Adrenal gland (tissue), 19 donors: ENCODE measurements at places on chromosomes 13 and 19.

GRCh38 chr13:46751811-46752635 is 44.9 kb downstream of the ESD start:
- no peaks in the 10 kb centered on the region for H3K36me3 ChIP-seq
- no peak overlapping the region for H3K27ac ChIP-seq
- H3K4me3 ChIP-seq, result no peak overlapping the region

DNA sequence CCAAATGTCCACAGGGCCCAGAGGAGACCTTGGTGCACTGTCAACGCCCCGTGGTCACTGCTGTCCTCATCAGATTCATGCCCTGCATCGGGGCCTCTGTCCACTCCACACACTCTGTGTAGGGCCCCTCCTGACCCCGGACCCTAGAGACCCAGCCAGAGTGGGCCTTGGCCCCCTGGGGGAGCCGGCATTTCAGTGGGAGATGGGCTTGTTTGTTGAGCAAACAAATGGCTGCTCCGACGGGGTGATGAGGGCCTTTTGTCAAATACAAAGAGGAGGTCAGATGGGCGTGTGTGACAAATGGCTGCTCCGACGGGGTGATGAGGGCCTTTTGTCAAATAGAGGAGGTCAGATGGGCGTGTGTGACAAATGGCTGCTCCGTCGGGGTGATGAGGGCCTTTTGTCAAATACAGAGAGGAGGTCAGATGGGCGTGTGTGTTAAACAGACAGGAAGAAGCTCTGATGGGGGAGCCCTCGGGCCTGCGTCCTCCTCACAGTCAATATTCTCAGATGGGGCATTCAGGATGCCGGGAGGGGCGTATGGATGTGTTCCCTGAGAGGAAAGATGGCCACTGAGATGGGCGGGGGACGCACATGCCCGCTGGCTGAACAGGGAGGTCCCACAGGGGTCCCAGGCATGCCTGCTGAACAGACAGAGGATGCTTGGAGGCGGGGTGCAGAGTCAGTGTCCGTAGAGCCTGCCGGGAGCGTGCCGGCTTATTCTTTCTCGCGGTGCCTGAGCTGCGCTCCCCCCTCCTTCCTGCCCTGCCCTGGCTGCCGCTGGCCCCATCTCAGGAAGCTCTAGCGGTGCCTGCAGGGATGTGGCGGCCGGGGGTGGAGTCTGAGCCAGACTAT is 36.3 kb downstream of the SMIM24 start:
- peaks cover 70% of the 10 kb centered on the region for H3K36me3 ChIP-seq
- peak overlapping the region; percentile 77 for H3K27ac ChIP-seq
- peaks cover 47% of the 10 kb centered on the region for H3K4me1 ChIP-seq

DNA sequence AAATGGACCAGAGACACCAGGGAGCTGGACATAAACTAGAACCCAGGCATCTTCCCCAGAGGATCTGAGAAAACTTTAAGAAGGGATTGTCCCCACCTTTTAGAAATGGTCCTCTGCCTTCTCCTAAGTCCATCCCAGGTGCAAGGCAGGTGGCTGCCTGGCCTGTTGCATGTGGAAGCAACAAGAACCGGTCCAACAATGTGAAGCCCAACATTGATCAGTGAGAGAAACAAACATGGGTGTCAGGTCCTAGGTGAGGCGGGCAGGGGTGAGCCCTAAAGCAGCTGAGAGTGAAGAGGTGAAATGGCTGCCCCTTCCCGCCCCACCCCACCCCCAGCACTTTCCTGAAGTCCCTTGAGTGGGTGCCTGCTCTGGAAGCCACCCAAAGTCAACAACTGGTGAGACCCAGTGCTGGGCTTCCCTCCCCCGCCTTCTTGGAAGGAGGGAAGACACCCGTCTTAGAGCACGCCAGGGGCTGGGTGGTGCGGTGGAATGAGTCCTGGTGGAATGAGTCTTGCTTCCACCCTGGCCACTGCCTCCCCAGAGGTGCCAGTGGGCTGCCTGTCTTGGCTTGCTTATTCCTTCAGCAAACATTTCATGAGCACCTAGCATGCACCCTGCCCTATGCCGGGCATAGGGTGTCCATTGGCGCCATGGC is 1.7 kb downstream of the AP1M1 start:
- no peak for DNase-seq
- peaks cover 21% of the 10 kb centered on the region for H3K4me1 ChIP-seq
- no peak overlapping the region for H3K4me3 ChIP-seq
- no peak overlapping the region for H3K27ac ChIP-seq
- H3K27me3 ChIP-seq, result no peaks in the 10 kb centered on the region

- peaks cover 4% of the 10 kb centered on the region for H3K4me1 ChIP-seq
- no peak overlapping the region for H3K27ac ChIP-seq
- H3K4me3 ChIP-seq, result no peak overlapping the region
- DNase-seq, result peak; percentile 77
Observed at GRCh38 chr19:17841810-17842662, 5.7 kb downstream of the JAK3 start.

GRCh38 chr19:50224986-50225747 is 21.7 kb downstream of the MYH14 start:
- no peak for DNase-seq
- no peaks in the 10 kb centered on the region for H3K36me3 ChIP-seq
- H3K27me3 ChIP-seq, result no peaks in the 10 kb centered on the region
- H3K4me1 ChIP-seq, result no peaks in the 10 kb centered on the region

DNA sequence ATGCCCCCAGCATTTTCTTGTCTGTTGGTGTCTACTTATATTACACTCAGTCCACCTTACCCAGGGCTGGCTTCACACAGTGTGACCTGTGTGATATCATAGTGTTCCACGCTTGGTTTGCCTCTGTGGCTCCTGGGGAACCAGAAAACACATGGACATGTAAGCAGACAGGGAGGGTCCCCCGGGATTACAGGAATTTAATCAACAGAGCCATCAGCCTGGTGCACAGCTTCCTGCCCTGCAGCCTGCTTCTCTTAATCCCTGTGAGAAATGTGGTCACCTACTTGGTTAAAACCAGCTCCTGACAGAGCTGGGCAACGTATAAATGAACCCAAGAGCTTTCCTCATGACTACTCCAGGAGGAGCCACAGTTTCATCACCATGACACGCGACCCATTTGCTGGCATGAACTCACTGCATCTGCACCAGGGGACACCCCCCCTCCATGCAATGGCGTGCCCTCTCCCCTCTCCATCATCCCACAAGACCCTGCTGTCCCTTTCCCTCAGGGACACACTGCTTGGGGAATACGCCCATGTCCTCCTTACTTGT is 152.1 kb downstream of the UQCRFS1 start:
- no peak for DNase-seq
- H3K4me1 ChIP-seq, result no peaks in the 10 kb centered on the region
- no peaks in the 10 kb centered on the region for H3K27me3 ChIP-seq
- no peaks in the 10 kb centered on the region for H3K36me3 ChIP-seq
- H3K4me3 ChIP-seq, result no peak overlapping the region

- peaks cover 5% of the 10 kb centered on the region for H3K4me1 ChIP-seq
- no peak overlapping the region for H3K4me3 ChIP-seq
- no peak overlapping the region for H3K27ac ChIP-seq
Observed at GRCh38 chr19:2734589-2735288, 5.1 kb downstream of the SLC39A3 start.

- H3K4me1 ChIP-seq, result peaks cover 44% of the 10 kb centered on the region
- H3K27me3 ChIP-seq, result no peaks in the 10 kb centered on the region
- no peak overlapping the region for H3K4me3 ChIP-seq
- DNase-seq, result no peak
- no peaks in the 10 kb centered on the region for H3K36me3 ChIP-seq
- no peak overlapping the region for H3K27ac ChIP-seq
Observed at GRCh38 chr19:34181111-34181864, 9.0 kb downstream of the LSM14A start.

DNA sequence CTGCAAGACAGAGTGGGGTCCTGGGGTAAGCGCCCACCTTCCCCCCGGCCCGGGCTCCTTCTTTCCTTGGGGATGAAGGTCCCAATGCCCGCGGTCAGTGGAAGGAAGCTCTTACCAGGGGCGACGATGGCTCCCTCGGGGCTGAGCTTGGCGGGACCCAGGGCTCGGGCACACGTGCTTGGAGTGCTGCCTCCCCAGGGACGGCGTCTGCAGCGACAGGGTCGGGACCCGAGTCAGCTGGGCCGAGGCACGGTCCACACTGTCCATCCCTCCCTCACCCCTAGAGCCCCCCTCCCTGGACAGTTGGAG is 3.5 kb downstream of the JSRP1 start:
- H3K27me3 ChIP-seq, result peaks cover 46% of the 10 kb centered on the region
- DNase-seq, result peak; percentile 21
- peaks cover 41% of the 10 kb centered on the region for H3K4me1 ChIP-seq
- H3K36me3 ChIP-seq, result no peaks in the 10 kb centered on the region

DNA sequence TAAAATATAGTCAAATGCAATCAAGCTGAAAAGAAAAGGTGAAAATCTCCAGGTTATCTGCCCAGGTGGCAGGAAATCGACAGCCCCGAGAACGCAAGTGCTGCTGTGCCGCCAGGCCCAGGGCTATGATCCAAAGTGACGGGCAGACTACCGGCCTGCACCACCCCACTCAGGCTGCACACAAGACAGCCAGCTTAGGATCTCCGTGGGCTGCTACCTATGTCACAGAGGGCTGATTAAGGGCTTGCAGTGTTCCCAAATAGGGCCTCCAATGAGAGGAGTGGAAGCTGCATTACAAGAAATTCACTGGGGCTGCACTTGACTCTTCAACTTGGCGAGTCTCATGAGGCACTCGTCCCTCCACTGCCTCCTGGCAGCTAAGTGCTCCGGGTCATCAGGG is 121.8 kb downstream of the CRYL1 start:
- no peak overlapping the region for H3K4me3 ChIP-seq
- H3K27ac ChIP-seq, result no peak overlapping the region
- DNase-seq, result no peak
- H3K27me3 ChIP-seq, result no peaks in the 10 kb centered on the region
- no peaks in the 10 kb centered on the region for H3K4me1 ChIP-seq
- peaks cover 8% of the 10 kb centered on the region for H3K36me3 ChIP-seq

- H3K4me1 ChIP-seq, result peaks cover 5% of the 10 kb centered on the region
- no peak overlapping the region for H3K27ac ChIP-seq
- H3K36me3 ChIP-seq, result no peaks in the 10 kb centered on the region
- no peak overlapping the region for H3K4me3 ChIP-seq
- no peak for DNase-seq
- peaks cover 6% of the 10 kb centered on the region for H3K27me3 ChIP-seq
Observed at GRCh38 chr19:51326216-51327065, 15.0 kb downstream of the IGLON5 start.

DNA sequence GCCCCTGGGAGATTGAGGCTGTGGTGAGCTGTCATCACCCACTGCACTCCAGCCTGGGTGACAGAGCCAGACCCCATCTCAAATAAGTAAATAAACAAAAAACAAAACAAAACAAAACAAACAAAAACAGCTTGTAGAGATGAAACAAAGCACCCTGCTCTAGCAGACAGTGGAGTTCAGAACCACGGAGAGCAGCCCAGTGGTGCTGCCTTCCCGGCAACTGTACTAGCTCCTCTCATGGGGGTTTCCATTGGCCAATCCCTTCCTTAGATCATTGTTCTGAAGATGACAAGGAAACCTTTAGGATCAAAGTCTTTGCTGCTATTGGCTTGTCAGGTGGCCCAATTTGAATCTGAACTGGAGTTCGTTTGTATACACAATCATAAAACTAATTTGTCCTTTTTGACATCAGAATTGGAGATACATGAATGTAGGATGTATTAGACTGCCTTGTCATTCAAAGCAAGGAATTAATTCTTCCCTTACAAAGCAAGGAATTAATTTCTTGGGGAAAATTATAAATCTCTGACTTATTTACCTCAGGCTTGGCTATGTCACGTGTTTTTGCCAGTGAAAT is 19.7 kb upstream of the SYCN start:
- H3K27ac ChIP-seq, result no peak overlapping the region
- no peak for DNase-seq
- no peaks in the 10 kb centered on the region for H3K36me3 ChIP-seq
- H3K4me3 ChIP-seq, result no peak overlapping the region

DNA sequence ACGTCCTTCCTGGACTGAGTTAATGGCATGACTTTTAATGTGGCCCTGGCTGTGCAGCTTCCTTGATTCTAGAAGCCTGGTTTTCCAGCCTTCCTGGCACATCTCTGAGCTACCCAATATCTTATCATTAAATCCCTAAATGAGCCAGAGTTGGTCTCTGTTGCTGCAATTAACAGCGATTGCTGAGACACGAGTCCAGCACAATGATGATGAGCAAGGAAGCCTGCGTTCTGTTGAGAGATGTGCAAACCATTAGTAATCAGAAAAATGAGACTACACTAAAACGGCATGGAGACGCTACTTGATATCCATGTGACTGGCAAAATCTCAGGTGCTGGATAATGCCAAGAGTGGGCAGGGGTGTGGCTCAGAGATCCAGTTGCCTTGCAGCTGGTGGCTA is 26.2 kb downstream of the GPR42 start:
- H3K36me3 ChIP-seq, result no peaks in the 10 kb centered on the region
- H3K4me3 ChIP-seq, result no peak overlapping the region
- no peaks in the 10 kb centered on the region for H3K27me3 ChIP-seq

GRCh38 chr13:26155568-26155967 is 66.5 kb downstream of the RNF6 start:
- H3K27me3 ChIP-seq, result no peaks in the 10 kb centered on the region
- no peak for DNase-seq
- H3K27ac ChIP-seq, result no peak overlapping the region
- no peaks in the 10 kb centered on the region for H3K36me3 ChIP-seq
- H3K4me1 ChIP-seq, result no peaks in the 10 kb centered on the region
- no peak overlapping the region for H3K4me3 ChIP-seq

- no peaks in the 10 kb centered on the region for H3K27me3 ChIP-seq
- no peaks in the 10 kb centered on the region for H3K4me1 ChIP-seq
- no peak overlapping the region for H3K4me3 ChIP-seq
- no peak for DNase-seq
- no peak overlapping the region for H3K27ac ChIP-seq
Observed at GRCh38 chr19:27750391-27751043, 1462.4 kb downstream of the UQCRFS1 start.

- no peaks in the 10 kb centered on the region for H3K36me3 ChIP-seq
- H3K4me1 ChIP-seq, result no peaks in the 10 kb centered on the region
Observed at GRCh38 chr13:37175996-37176395, 70.5 kb upstream of the CSNK1A1L start.

- H3K4me3 ChIP-seq, result peak overlapping the region; percentile 86
- peaks cover 29% of the 10 kb centered on the region for H3K36me3 ChIP-seq
Observed at GRCh38 chr19:12611361-12611699, 610 bp downstream of the ZNF791 start.

GRCh38 chr13:23381866-23382265 is 51.6 kb downstream of the SACS start:
- no peak for DNase-seq
- no peak overlapping the region for H3K27ac ChIP-seq
- no peak overlapping the region for H3K4me3 ChIP-seq
- H3K4me1 ChIP-seq, result peaks cover 17% of the 10 kb centered on the region
- no peaks in the 10 kb centered on the region for H3K36me3 ChIP-seq
